Upper lobe of right lung (tissue), 1 donor: ENCODE measurements at places on chromosomes 4 and X.

DNA sequence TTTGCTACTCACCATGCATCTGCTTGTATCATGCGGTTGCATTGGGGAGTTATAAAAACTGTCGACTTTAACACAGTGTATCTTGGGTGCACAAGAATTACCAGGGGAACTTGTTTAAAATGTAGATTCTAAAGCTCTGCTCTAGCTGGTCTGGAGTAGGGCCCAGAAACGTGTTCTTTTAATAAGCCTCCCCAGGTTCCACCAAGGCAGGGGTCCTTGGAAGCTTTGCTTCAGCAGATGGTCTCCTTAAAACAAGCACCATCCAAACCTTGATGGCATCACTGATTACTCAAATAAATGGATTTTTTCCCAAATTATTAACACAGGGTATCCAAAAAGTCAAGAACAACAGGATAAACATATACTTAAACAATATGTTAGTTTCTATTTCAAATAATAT lies 120.2 kb upstream of the NDP start:
- no peak for DNase-seq

GRCh38 chr4:189092581-189092980 lies 848.1 kb upstream of the FRG1 start:
- no peak for DNase-seq

DNA sequence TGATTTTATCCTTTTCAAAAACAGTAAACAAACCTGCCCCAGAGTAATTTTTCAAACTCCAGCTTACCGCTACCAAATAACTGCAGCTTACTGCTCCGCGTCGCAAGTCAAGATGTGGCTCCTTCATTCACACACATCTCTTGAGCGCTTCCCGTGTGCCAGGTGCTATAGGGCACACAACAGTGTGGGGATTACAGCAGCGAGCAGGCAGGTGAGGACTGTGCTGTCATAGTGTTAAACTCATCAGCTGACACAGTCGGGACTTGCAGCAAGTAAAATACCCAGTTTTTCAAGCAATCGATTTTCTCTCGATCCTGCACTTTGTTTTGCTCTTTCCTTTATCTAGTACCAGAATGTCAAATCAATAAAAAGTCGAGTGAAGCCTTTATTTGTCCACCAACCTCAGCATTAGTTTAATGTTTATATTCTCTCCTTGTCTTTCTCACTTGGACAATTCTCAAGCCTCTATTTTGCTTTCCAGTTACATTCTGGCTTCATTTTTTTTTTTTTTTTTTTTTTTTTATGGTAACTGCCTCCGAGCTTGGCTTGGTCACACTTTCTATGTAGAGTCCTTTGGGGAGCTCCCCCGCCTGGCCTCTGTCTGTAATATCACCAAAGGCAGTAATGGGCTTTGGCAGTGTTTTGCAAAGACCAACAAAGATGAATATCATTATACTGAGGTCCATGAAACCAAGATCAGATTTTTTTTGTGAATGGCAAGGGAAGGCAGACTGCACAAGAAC lies 8.3 kb upstream of the ASB5 start:
- no peak for DNase-seq

DNA sequence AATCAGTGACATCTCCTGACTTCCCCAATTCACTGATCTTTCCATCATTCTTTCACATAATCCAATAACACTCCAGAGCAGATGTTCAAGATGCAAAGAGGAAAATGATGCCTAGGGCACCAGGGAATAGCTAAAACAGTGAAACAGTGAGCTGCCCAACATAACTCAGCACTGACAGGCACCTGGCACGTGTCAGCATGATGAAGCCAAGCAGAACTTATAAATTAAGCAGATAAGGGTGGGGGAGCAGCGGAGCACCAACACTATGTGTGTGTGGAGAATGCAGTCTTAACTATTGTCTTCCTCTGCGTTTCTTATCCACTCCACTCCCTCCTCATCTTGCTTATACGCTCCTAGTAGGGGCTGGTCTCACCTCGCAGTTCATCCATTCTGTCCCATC lies 89.4 kb downstream of the AMMECR1 start:
- no peak for DNase-seq

- no peak for DNase-seq
Observed at GRCh38 chrX:112012360-112012759, 70.2 kb downstream of the TRPC5 start.

DNA sequence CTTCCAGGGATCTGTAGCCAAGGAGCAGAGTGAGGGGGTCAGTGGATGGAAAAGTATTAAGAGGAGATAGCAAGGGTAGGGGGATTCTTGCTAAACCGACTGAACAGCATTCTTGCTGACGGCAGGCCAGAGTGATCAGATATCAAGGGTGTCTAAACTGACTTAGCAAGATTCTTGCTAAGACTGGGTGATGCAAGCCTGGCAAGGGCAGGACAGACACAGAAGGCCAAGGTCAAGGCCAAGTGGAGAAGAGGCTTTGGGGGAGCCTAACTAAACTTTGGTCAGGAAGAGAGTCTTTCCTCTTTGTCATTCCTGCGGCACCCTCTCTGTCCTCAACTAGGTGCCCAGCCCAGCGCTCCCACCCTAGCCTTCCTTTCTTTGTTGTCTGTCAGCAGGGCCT lies 799 bp downstream of the XPNPEP2 start:
- no peak for DNase-seq

GRCh38 chr4:124282301-124282898 lies 430.1 kb downstream of the ANKRD50 start:
- DNase-seq = no peak

DNA sequence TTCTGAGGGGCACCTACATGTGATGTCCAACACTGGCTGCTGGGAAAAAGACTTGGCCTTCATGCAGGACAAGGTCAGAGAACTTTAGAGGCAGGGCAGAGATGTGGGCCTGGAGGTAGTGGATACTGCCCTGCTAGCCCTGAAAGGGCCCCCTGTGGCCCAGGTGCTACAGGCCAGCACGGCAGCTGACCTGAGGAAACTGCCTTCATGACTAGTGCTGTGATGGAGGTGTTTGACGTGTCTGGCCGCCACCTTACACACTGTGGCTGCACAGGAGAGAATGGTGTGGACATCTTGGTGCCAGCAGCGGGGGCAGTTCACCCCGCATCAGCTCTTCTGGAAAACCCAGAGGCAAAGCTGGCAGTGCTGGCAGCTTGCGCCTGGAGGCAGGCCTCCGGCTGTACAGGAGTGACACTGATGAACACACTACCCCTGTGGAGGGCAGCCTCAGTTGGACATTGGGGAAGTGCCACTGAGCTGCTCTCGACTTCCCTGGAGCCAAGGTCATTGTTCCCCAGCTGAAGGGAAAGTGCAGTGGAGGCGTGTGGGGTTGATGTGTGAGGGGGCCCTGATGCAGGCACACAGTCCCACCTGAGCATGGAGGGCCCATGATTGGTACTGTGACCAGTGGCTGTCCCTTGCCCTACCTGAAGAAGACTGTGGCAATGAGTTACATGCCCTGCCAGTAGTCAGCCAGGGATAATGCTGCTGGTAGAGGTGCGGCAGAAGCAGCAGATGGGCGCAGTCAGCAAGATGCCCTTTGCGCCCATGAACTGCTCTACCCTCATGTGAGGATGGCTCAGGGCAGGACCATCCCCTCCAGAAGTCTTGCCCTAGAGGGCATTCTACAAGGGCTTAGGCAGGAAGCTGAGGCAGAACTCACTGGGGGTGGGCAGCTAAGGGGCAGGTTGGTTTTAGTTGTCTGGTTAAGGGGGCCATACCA lies 36.9 kb downstream of the COQ2 start:
- DNase-seq = no peak

DNA sequence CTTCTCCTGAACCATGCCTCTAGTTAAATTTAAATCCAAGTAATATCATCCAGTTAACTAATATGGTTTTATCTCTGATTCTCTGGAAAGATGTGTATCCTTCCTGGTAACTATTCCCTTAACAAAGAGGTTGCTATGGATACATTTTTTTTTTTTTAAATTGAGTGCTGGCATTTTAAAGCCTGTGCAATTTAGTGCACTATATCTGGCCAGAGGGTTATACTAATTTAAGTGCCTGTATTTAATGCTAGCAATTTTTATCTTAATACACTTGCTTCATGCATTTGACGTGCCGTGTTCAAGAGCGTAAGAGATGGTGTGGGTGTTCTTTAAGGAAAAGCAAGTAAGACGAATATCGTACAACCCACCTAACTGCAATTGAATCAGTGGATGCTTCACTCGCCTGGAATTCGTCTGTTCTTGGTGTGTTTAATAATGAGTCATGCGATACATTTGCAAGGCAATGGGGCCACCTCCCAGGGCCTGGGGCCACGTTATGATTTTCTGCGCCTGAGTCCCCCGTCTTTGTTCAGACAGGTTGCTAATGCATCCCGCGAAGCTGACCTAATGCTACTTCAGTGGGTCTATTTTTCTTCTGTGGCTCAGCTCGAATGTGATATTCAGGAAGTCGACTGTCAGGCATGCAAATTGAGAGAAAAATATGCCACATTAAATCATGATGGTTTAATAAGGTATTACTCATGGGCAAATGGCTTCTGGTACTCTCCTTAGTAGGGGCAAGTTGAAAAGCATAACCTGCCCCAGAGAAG lies 14.2 kb upstream of the MID1 start:
- DNase-seq = no peak

GRCh38 chr4:105296672-105297071 lies 150.0 kb downstream of the TET2 start:
- DNase-seq = peak; percentile 44

DNA sequence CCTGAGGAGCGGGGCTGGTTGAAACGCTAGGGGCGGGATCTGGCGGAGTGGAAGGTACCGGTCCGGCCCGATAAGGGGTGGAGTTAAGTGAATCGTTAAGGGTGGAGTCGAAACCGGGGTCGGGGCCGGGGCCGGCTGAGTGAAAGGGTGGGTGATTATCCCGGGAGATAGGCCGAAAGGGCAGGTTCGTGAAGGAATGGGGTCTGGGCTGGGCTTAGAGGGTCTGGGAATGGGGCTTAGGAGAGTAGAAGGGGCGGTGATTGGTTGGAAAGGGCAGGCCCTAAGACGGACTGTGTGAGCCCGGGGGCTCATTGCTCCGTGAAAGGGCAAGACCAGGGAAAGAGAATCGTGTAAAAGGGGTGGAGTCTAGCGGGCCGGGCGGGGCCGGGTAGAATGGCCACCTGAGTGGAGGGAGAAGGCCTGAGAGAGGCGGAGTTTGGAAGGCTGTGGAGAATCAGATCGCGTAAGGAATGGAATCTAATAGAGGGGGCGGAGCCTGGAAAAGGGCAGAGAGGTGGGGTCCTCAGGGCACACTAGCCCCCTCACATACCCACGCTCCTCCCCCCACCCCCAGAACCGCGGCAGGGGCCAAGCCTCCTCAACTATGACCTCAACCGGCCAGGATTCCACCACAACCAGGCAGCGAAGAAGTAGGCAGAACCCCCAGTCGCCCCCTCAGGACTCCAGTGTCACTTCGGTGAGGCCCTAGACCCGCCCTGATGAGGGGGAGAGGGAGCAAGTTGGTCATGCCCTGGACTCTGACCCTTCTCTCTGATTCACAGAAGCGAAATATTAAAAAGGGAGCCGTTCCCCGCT lies 430 bp downstream of the HDAC6 start:
- peak; percentile 90 for DNase-seq

GRCh38 chr4:40628888-40629287 lies 776 bp downstream of the RBM47 start:
- DNase-seq = no peak

- no peak for DNase-seq
Observed at GRCh38 chr4:106614441-106614840, 245.9 kb upstream of the GIMD1 start.

DNA sequence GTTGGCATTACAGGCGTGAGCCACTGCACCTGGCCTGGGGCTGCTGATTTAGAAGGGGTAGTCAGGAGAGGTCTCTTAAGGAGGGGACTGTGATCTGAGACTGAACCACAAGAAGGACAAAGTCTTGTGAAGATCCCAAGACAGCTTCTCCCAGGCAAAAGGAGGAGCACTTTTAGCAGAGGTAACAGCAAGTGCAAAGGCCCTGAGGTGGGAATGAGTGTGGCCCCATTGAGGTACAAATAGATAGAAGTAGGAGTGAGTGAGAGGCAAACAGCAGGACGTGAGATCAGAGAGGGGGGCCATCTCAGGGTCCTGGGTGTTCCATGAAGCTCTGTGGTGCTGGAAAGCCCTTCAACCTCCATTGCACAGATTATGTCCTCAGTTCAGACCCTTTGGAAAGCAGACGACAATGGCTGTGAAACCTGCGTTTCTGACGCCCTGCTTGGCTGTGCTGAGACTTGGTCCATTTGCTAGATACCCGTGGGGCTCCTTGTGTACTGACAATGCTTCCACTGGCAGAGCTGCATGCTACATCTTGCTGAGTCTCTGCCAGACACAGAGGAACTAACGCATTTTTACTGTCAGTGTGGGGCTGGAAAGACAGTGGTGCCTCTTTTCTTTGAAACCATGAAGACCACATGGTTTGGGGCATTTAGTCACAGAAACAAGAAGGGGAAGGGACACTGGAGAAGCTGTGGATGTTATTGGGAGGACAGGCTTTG lies 1.3 kb upstream of the CCKAR start:
- no peak for DNase-seq

DNA sequence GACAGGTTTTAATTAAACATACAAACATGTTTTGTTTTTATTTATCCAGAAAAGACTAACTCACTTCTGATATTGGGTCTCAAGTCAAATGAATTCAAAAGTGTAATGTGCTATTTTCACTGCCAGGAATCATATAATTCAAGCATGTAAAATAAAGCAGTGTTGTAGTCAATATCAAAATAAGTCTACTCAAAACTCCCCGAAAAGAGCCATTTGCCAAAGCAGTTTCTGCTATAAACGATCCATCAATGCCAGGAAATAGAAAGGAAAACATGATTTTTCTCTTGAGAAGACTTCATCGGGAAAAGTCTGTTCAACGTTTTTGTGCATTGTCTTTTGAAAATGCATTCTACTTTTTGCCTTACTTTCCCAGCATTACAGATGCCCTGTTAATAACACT lies 633.3 kb downstream of the FAT4 start:
- DNase-seq = no peak

GRCh38 chr4:31427691-31428090 lies 707.5 kb downstream of the PCDH7 start:
- DNase-seq = no peak

DNA sequence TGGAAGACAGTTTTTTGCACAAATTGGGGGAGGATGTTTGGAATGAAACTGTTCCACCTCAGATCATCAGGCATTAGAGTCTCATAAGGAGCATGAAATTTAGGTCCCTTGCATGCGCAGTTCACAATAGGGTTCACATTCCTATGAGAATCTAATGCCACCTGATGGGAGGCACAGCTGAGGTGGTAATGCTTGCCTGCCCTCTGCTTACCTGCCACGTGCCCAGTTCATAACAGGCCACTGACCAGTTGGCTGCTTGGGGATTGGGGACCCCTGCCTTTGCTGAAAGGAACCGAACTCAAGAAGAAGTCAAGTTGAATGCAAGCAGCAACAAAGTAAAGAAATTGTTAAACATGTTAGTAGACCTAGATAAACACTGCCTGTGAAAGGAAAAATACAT lies 4.6 kb upstream of the HSPA4L start:
- DNase-seq = no peak

- DNase-seq = no peak
Observed at GRCh38 chr4:126937846-126938422, 694.8 kb upstream of the INTU start.
